ENCODE measurements at places on chromosomes 7 and 10.
A peak's percentile ranks its signal among the peaks of the same experiment; 100 is the strongest.

GRCh38 chr10:95791425-95791979 lies 35.5 kb downstream of the ENTPD1 start:
- DNase-seq = no peak

DNA sequence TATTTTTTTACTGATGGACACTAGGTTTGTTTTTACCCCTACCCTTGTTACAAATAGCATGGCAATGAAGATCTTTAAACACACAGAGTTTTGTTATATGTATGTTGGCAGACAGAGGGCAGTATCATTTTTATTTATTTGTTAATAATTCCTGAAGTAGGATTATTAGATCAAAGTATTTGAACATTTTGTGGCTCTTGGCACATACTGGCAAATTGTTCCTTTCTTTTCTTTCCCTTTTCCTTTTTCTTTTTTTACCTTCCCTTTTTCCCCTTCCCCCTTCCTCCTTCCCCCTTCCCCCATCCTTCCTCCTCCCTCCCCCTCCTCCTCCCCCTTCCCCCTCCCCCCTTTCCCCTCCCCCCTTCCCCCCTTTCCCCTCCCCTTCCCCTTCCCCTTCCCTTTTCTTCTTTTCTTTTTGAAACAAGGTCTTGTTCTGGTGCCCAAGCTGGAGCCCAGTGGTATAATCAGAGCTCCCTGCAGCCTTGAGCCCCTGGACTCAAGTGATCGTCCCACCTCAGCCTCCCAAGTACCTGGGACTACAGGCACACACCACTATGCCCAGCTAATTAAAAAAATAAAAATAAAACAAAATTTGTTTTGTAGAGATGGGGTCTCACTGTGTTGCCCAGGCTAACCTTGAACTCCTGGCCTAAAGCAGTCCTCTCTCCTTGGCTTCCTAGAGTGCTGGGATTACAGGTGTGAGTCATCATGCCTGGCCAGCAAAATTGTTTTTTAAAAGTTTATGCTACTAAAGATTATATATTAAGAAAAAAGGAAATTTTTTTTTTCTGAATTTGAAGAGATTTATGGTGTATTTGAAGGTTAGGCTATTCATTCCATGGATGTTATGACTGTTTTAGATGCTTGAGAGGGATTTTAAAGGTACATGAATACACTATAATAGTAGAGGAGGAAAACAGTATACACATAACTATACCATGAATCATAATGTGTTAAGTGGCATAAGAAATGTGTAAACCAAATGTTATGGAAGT lies 39.3 kb downstream of the SEPTIN7 start:
- DNase-seq = no peak

DNA sequence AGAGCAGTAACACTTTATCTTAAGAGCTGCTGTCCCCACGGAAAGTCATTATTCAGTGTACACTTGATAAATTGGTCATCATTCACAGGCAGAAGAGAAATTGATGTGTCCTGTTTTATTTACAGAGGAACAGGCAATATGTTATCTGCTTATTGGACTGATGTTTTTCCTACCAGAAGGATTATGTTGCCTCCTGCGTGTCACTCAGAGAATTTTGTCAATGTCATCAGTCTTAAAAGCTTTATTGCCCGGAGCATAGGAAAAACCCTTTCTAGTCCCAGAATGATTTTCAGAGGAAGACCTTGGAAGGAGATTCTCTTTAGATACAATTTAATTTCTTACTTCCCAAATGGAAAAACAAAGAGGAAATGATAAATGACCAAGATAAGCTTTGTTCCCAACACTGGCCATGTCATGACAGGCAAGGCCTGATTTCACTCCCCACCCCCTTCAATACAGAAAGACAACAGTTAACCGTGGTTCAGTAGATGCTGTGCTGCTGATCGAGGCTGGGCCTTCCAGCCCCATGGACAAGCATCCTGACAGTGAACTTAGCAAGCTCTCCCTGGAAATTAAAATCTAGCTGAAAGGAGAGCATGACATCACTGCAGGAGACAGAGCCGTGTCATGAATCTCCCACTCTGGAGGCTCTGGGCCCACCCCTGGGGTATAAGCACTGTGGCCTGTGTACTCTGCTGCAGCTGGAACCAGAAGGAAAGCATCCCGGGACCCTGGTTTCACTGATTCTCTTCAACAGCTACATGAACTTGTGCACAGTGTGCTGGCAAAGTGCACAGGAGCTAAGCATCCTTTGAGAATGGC lies 118.8 kb upstream of the LYZL2 start:
- no peak for DNase-seq

- DNase-seq = no peak
Observed at GRCh38 chr7:27946351-27946750, 206.4 kb downstream of the TAX1BP1 start.

DNA sequence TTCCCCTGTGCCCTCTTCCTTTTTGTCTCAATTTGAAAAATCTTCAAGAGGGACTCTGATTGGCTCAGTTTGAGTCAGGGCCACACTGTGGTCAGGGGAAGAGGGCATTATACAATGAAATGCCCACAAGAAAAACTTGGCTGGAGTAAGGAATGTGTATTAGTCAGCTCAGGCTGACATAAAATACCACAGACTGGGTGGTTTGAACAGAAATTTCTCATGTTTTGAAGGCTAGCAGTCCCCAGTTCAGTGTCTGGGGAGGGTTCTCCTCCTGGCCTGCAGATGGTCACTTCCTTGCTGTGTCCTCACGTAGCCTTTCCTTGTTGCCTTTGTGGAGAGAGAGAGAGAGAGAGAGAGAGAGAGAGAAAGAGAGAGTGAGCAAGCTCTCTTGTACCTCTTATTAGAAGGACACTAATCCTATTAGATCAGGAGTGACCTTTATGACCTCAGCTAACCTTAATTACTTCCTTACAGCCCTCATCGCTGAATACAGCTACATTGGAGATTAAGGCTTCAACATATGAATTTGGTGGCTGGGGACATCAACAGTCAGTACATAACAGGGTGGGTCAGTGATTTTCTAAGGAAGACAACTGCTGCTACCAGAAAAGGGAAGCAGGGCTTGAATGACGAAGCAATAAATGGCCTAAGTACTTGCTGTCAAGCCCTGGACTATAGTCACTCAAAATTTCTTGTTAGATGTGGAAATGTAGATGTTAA lies 25.8 kb upstream of the FAM13C start:
- no peak for DNase-seq

DNA sequence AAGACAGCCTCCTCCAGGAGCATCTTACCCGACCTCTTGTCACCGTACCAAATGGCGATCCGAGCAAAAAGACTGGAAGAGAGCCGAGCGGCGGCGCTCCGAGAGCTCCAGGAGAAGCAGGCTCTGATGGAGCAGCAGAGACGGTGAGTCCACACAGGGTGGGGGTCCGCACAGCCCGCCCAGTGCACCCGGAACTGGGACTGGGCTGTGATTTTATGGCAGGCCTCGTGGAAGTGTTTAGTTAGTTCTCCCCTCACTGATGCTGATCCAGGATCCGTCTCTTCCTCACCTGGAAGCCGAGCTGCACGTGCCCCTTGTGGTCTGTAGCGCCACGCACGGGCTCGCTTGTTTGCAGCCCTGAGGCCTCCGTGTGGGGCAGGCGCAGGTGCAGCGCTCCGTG lies 19.6 kb downstream of the LRRC27 start:
- DNase-seq = no peak

DNA sequence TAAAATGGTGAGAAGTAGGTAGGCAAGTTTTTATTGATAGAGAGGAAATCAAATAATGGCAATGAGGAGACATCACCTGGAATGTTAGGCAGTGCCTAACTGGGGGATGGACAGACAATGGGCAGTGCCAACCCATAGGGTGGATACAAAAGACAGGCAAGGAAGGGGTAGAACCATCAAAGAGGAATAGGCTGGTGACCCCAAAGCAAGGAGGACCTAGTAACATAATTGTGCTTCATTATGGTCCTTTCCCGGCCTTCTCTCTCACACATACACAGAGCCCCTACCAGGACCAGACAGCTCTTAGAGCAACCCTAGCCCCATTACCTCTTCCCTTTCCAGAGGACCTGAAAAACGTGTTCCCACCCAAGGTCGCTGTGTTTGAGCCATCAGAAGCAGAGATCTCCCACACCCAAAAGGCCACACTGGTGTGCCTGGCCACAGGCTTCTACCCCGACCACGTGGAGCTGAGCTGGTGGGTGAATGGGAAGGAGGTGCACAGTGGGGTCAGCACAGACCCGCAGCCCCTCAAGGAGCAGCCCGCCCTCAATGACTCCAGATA lies 30.0 kb downstream of the PRSS2 start:
- DNase-seq = no peak

- DNase-seq = no peak
Observed at GRCh38 chr7:5349437-5350173, 66.9 kb downstream of the SLC29A4 start.

DNA sequence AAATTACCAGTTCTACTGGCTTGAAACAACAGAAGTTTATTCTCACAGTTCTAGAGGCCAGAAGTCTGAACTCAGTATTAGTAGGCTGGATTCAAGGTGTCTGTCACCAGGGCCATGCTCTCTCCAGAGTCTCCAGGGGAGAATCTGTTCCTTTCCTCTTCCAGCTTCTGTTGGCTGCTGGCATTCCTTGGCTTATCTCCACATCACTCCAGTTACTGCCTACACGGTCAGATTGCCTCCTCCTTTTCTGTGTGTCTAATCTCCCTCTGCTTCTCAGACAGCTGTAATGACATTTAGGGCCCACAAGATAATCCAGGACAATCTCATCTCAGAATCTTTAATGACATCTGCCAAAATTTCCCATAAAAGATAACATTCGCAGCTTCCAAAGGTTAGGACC lies 36.6 kb downstream of the MAPK8 start:
- DNase-seq = no peak

DNA sequence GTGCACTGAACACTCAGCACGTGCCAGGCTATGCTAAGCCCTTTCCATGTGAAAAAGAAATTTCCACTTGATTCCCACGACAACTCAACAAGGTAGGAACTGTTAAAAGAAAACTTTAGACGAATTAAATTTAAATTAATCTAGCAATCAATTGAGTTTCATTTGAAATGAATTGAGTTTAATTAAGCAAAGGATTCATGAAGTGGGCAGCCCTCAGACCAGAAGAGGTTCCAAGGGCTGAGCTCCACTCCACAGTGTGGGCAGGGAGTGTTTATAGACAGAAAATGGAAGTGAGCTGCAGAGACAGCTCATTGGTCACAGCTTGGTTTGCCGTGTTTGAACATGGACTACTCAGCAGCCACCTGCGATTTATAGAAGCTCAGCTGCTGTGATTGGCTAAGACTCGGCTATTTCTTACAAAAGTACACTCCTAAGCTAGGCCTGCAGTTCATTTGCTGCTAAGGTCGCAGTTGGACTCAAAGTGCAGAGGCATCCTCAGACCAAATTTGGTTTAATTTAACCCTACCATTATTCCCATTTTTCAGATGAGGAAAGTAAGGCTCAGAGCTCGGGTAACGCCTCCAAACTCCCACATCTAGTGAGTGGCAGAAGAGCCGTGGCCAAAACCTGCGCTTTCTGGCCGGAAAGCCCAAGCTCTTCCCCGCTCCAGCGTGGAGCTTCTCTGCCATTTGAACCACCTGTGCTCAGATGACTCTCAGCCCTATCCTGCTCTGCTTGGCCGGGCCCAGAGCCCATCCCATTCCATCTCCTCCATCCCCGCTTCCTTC lies 24.9 kb downstream of the CALML3 start:
- no peak for DNase-seq

- no peak for DNase-seq
Observed at GRCh38 chr10:5858811-5859210, 30.9 kb downstream of the ANKRD16 start.

GRCh38 chr10:75779276-75779675 lies 347.9 kb downstream of the LRMDA start:
- no peak for DNase-seq

GRCh38 chr10:33982995-33983394 lies 648.5 kb upstream of the NRP1 start:
- DNase-seq = no peak

GRCh38 chr10:6537770-6538169 lies 42.3 kb downstream of the PRKCQ start:
- DNase-seq = no peak

GRCh38 chr7:111175908-111176441 lies 85.0 kb downstream of the LRRN3 start:
- DNase-seq = no peak

DNA sequence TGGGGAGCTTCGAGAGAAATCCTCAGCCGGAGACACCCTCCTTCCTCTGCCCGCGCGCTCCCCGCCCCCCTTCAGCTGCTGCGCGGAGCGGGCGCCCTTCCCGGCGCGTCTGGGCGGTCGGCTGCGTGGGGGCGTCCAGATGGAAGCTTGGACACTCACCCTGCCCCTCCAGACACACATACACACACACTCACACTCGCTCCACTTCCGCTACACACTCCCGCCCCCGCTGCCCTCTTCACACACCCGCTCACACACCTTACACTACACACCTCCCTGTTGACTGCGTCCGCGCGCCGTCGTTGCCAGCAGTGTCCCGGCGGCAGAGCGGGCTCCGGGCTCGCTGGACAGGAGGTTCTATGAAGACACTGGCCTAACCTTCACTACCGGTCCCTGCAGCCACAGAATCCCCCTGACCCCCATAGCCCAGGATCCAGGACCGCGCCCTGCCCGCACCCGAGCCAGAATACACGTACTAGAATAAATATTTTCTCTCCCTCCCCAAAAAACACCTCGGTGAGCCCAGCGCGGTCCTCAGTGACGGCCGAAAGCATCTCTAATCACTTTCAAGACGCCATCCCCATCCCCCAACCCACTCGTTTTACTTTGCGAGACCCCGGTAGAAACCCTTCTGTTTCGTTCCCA lies 1.1 kb upstream of the EGR2 start:
- DNase-seq = peak; percentile 70

- no peak for DNase-seq
Observed at GRCh38 chr7:139099172-139099947, 10.2 kb downstream of the ZC3HAV1 start.
